Activated CD4-positive, alpha-beta T cell treated with anti-CD3 and anti-CD28 coated beads, Interleukin-2, Interleukin-6, amounts not matched to agents 100 ng/mL and 50 ng/mL, durations not matched to agents 16 hours and 8 hours (primary cell): ENCODE measurements at places on chromosomes 12 and 14.
A peak's percentile ranks its signal among the peaks of the same experiment; 100 is the strongest.

- DNase-seq, result no peak
Observed at GRCh38 chr14:33767586-33768457, 183.1 kb downstream of the EGLN3 start.

GRCh38 chr12:89163918-89164317, 188.4 kb downstream of the DUSP6 start:
- no peak for DNase-seq

DNA sequence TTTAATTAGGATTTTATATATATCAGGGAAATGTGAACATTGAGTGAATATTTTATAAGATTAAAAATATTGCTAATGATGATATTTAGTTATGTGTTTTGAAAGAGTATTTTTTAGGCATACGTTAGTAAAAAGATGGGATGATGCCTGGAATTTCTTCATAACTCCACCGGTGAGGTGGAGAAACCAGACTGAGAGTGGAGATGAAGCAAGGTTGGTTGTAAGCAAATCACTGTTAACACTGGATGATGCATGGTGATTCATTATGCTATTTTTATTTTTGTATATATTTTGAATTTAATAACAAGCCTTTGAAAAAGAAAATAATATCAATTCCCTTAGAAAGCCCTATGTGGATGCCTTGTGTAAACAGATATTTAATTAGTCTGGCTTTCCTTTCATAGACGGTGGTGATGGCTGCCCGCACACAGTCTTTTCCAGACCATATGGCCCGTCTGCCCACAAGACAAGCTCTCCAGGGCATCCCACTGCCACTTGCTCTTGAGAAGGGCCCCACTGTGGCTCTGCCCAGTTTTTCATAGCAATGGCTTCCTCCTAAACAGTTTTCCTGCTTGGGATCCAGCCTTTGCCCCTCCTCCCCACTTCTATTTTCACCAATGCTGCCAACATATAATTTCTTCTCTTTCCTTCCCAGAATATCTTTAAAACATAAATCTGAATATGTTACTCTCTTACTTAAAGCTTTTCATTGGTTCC, 95.4 kb downstream of the HELB start:
- no peak for DNase-seq

DNA sequence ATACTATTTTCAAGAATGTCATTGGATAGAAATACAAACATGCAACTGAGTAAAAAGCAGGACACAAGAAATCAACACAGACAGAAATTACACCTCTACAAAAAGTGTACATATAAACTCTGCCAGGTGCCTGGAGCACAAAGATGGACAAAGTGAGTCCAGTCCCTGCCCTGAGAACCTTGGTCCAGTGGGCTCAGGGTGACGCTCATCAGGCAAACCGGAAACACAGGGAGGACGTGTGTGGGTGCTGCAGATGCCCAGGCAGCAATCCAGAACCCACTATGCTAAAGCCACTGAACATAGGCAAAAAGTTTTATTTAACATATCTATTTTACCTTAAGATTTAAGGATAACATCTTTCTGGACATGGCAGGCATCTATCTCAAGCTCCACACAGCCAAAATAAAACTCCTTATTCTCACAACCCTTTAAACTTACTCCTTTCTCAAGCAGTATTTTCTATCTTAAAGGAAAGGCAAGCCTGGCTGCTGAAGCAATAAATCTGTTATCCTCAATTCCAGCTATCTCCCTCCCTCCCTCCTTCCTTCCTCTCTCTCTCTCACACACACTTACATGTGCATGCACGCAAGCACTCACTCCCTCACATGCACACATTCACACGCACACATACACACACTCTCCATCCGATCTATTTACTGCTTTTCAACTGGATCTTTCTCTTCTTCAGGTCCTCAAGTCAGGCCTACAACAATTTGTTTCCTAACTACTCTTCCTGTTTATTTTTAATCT, 10.2 kb downstream of the PPP1R13B start:
- DNase-seq, result no peak

GRCh38 chr12:111442301-111443045, 36.8 kb downstream of the SH2B3 start:
- DNase-seq, result no peak

DNA sequence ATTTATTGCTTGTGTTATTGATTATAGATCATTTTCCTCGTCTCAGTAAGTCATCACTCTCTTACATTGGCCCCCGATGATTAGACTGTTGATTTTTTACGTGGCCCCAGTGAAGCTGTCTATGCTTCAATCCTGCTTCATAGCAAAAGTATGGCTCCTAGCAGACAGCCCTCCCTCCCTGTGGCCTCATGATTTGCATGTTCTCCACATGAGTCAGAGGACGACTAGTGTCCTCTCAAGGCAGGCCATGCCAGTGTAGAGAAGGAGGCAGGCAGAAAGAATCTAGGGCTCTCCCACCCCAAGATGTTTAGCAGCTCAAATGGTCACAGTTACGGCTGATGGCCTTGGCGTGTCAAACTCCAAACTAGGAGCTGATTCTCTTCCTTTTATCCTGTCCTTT, 59.6 kb downstream of the FIGNL2 start:
- no peak for DNase-seq

DNA sequence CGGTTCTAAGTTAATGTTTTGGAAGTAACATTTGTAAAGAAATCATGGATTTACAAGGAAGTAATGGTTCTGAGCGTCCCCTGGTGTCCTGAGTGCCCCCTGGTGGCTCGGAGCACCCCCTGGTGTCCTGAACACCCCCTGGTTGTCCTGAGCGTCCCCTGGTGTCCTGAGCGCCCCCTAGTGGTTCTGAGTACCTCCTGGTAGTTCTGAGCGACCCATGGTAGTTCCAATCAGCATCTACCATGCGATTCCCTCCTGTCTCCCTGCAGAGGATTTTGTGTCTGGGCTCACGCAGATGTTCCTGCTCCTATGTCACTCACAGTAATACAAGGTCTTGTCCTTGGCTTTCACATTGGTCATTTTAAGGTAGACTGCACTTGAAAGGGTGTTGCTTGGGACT, 1352.9 kb downstream of the TMEM121 start:
- peak; percentile 80 for DNase-seq

- no peak for DNase-seq
Observed at GRCh38 chr12:122125452-122126341, 47.1 kb downstream of the MLXIP start.

DNA sequence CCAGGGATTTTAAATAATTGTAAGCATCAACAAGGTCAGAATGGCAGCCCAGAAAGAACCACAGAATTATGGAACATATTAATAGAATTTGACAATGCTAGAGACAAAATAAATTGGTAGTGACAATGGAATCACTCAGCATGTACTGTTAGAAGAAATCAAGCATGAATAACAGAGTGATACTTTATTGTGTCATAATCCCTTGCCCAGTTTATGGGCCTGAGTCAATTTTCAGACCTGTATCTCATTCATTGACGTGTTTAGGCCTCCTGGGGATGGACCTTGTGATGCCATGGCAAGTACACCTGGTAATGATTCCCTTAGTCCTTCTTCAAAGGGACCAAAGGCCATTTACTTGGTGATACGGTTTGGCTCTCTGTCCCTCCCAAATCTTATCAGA, 12.8 kb upstream of the CCDC91 start:
- DNase-seq, result no peak

GRCh38 chr14:92754966-92755365, 6.5 kb upstream of the LGMN start:
- DNase-seq, result no peak

GRCh38 chr12:58313091-58313855, 371.9 kb downstream of the ATP23 start:
- no peak for DNase-seq

DNA sequence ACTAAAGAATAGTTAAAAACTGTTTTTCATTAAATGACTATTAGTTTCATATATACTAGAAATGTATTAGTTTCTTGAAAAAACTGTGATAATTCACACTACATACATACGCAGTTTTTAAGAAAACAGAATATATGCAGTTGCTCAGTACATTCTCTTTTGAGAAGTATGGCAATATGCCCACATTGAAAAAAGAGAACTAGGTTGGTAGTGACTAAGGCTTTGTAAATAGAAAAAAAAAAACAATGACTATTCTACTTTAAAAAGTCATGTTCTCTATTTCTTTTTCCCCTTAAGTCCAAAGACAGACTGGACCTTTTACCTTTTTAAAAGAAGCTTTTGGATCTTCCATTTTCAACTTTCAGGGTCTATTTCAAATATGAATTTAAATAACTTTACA, 25.0 kb downstream of the SNX6 start:
- no peak for DNase-seq

DNA sequence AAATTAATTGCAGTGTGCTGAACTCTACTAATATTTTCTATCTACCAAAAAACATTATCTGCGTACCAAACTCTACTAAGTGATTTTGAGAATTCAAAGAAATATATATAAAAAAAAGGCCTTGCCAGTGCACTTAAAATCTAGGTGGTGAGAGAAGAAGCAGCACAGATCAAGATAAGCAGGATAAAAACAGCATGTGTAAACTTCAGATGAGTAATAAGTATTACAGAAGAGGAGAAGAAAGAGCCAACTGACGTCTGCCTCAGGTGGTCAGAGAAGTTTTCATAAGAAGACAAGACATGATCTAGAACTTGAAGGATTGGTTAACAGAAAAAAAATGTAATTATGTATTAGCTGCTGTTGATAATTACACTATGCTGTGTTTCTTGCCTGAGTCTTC, 166.4 kb downstream of the DUSP6 start:
- no peak for DNase-seq

DNA sequence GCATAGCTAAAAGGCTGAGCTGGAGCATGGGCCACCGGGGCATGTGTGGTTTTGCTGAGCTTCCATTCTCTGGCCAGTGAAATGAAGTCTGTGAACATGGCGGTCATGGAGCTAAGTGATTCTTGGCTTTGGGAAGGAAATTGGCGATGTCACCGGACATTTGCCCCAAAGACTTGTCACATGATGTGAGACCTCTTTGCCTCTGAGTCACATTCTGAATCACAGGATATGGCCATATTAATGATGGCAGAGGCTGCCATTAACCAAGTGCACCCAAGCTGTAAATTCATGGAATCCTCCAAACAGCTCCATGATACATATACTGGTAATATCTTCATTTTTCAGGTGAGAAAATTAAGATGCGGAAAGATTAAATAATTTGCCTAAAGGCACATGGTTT, 27.4 kb upstream of the BATF start:
- DNase-seq, result peak; percentile 37

- no peak for DNase-seq
Observed at GRCh38 chr14:79408696-79409095, 802.6 kb downstream of the DIO2 start.

GRCh38 chr12:67661311-67662021, 12.9 kb downstream of the DYRK2 start:
- no peak for DNase-seq

DNA sequence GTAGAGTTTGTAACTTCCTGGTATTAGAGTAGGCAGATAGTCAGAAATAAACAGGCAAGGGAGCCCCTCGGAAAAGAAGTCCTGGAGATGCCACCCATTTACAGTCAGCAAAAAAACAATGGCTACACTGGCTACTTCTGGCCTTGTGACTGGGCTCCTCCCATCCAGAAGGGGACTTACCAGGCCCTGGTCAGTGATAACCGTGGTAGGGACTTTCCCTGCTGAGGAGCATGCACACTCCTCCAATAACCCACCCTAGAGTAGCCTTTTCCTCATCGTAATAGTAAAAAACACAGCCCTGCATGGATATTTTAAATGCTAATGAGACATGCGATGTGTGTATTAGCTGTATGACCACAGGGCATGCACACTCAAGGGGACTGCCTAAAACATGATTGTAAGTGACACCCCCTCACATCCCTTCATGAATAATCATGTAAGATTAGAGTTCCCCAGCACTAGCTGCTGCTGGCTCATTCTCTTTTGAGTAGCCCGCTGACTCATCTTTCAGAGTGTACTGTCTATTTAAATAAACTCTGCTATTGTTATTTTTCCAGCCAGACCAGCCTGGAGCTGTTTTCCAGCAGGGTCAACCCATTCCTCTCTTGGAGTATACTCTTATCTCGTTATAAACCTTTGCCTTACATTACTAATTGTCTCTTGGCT, 413.8 kb upstream of the TMTC1 start:
- no peak for DNase-seq

- DNase-seq, result no peak
Observed at GRCh38 chr12:116068853-116069252, 208.6 kb downstream of the MED13L start.

- no peak for DNase-seq
Observed at GRCh38 chr14:65361920-65362319, 50.6 kb upstream of the FUT8 start.

DNA sequence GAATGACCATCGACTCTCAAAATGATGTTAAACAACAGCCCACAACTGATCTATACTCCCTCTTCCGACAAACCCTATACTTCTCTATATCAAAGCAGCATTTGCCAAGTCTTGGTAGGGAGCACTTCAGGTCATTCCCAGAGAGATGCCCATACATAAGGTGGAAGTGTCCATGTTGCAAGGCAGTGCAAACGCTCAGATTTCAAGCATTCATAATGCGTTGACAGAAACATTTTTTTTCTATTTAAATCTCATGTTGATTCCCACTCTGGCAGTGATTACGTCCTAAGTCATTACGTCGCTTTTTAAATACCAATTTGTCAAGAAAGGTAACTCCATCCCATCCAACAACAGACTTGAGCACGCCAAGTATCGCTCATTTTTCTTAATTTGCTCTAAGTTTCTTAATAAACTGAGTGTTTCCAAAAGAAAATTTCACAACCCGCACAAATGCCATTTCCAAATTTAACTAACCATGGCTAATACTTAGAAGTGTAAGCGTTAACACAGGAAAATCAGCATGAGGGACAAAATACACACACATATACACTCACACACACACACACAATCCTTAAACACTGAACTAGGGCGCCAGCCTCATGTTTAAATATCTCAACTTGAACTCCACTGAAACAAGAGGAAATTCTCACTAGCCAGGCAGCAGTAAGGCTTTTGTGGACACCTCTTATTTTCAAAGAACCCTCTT, 1.1 kb downstream of the GXYLT1 start:
- peak; percentile 15 for DNase-seq

DNA sequence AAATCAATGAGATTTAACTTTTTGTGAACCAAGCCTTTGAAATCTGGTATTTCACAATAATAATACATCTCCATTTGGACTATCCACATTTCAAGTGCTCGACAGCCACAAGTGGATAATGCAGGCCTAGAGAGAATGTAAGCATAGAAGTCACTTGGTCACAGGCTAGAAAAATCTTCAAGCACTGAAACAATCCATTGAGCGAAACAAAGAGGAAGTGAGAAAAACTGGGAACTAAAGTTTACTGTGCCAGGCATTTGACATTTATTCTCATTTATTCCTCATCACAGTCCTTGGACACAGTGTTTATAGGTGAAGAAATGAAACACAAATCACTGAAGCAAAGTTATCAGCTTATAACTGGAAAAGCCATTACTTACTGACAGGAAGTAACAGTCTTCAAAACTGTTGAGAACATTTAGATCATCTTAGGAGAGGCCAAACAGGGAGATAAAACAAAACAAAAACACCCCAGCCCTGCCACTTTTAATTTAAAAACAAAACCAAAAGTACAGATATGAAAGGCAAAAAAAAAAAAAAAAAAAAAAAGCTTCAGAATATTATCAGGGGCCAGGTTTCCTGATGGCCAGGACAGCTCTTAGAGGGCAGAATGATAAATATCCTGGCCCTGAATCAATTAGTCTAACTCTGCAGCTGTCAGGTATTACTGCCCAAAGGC, 29.2 kb downstream of the GNS start:
- no peak for DNase-seq

GRCh38 chr14:102279282-102279681, 25.7 kb downstream of the MOK start:
- no peak for DNase-seq
